Left ventricle myocardium inferior (tissue), 1 donor: ENCODE measurements at places on chromosomes 3 and 15.

DNA sequence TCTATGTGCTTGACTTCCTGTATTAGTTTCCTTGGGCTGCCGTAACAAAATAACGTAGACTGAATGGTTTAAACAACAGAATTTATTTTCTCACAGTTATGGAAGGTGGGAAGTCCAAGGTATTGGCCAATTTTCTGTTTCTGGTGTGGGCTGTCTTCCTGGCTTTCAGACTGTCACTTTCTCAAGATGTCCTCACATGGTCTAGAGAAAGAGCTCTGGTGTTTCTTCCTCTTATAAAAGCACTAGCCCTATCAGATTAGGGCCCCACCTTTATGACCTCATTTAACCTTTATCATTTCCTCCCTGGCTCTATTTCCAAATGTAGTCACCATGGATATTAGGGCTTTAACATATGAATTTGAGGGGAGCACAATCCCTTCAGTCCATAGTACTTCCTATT lies 54.6 kb downstream of the SPRED1 start:
- DNase-seq = no peak

DNA sequence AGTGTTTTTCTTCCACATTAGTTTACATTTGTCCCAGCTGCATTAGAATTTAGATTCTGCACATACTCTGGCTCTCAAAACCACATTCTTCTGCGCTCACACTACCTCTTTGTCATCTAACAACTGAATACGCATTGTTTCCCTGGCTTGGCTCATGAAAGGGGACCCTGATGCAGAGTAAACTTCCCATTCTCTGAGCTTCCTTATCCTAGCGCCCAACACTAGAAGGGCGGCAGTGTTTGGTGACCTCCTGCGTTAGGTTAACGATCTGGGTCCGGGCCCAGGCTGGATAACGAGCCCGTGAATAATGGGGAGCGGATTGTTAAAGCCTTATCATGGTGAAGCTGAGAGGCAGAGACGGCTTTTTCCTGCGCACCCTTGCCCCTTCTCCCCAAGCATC lies 63.9 kb downstream of the ETV5 start:
- DNase-seq = no peak

GRCh38 chr3:142057331-142057725 lies 92.0 kb downstream of the TFDP2 start:
- no peak for DNase-seq

GRCh38 chr3:134516905-134517304 lies 31.0 kb downstream of the CEP63 start:
- DNase-seq = no peak

- DNase-seq = no peak
Measured at GRCh38 chr3:37944391-37944842, 46.2 kb upstream of the VILL start.

- DNase-seq = no peak
Measured at GRCh38 chr3:102182162-102182561, 252.7 kb upstream of the ZPLD1 start.

DNA sequence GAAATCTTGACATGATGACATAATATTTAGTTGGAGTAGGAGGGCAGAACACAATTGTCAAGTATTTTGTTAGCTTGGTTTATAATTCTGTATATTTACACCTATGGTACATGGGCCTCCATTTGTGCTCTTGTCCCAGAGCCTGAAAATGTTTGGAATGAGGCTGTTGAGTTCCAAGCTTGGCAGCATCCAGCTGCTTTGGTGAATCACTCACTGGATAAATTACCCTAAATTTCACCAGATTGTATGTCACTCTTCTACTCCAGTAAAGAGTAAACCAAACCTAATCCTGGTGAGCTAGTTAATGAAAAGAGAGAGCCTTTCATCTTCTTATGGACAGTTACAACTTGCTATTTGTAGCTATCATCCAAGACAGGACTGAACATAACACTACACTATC lies 928.7 kb downstream of the DIPK2A start:
- DNase-seq = no peak

DNA sequence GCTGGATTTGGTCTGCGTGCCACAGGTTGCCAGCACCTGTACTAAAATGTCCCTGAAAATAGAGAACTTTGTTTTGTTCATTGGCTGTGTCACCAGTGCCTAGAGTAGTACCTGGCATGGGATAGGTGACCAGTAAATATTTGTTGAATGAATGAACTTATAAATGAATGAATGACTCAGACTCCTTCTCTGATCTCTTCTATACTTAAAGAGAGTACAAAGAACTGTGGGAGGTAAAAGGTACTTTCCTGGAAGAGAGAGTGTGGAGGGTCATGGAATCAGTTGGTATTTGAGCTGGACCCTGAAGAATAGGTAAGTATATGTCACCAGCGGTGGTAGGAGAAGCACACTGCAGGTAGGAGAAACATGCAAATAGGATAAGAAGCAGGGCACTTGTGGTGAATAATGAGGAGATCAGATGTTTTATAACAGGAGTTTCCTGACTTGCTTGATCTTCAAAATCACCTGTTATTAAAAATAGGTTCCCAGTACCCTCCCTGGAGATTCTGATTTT lies 149.4 kb downstream of the LPP start:
- no peak for DNase-seq
